ENCODE measurements at places on chromosomes 12 and 14. TPM values are rescaled to one million over a fixed set of nuclear protein-coding genes. Genes with fewer than 3 reads are reported as not detected.
A peak's percentile ranks its signal among the peaks of the same experiment; 100 is the strongest.

Gene ADCY6
- 71.9 TPM for total RNA-seq

Gene SLC39A9
- total RNA-seq: 76.9 TPM

DNA sequence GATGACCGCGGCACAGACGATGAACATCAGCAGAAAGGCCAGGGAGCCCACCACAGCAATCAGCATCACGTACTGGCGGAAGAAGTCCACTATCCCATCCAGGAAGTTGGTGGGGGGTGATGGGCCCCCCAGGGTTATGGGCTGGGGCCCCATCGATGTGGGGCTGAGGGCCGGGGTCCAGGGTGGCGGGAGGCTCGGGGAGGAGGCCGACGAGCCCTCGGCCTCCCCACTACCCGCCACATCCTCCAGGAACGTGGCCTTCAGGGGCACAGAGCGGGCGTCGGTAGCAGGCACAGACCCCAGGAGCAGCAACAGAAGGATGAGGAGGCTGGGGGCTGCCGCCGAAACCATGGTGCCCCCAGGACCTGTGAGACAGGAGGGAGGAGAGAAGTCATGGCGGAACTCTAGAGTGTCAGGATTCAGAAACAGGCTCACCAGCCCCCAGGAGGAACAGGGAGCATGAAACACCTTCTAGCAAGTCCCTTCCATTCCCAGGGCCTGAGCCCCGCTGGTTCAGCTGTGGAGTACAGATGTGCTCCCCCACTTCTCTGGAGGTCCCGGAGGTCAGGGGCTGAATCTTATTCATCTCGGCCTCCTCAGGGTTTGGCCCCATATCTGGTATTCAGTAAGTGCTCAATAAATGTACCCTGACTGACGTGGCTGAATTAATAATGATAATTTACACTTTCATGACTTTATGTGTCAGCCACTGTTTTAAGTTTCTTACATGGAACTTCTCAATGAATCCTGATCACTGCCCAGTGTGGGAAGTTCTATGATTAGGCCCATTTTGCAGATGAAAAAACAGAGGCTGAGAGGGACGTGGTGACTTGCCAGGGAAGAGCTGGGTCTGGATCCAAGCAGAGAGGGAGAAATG is 5.6 kb downstream of the TMEM119 start:
- H3K4me1 ChIP-seq: peaks cover 25% of the 10 kb centered on the region
- no peak overlapping the region for H3K27ac ChIP-seq
- no peak overlapping the region for H3K4me3 ChIP-seq
- no peaks in the 10 kb centered on the region for H3K36me3 ChIP-seq

- no peaks in the 10 kb centered on the region for H3K36me3 ChIP-seq
- no peak for DNase-seq
- H3K27me3 ChIP-seq: no peaks in the 10 kb centered on the region
- H3K4me1 ChIP-seq: no peaks in the 10 kb centered on the region
- no peak overlapping the region for H3K27ac ChIP-seq
Measured at GRCh38 chr14:82159624-82160023, 626.0 kb upstream of the SEL1L start.

DNA sequence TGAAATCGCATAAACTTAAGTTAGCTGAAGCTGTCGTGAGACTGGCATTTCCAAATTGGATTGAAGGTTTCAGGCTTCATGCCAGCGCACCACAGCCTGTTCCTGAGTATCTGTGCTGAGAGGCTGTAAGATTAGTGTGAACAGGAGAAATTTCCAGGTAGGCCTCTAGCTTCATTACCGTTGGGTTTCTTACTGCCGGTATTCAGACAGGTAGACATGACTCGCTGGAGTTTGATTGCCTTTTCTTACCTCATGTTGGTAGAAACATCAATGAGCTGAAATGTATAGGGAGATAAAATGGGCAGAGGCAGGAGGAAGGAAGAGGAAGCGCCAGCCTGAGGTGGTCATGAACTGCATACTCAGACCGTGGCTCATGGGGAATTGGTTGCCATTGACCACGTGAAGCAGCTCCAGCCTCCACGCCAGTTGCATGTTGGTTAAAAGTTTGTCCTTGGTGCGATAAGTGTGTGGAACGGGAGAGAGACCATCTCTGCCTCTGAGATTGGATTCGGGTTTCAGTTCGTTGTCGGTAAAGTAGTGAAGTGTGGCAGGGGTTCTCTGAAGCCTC is 42.3 kb upstream of the MMP17 start:
- no peak for DNase-seq
- peaks cover 31% of the 10 kb centered on the region for H3K36me3 ChIP-seq
- H3K27ac ChIP-seq: peak overlapping the region; percentile 84
- peaks cover 25% of the 10 kb centered on the region for H3K4me1 ChIP-seq
